ENCODE measurements at places on chromosomes 3 and 15. TPM values are rescaled to one million over a fixed set of nuclear protein-coding genes. Genes with fewer than 3 reads are reported as not detected.
A peak's percentile ranks its signal among the peaks of the same experiment; 100 is the strongest.

DNA sequence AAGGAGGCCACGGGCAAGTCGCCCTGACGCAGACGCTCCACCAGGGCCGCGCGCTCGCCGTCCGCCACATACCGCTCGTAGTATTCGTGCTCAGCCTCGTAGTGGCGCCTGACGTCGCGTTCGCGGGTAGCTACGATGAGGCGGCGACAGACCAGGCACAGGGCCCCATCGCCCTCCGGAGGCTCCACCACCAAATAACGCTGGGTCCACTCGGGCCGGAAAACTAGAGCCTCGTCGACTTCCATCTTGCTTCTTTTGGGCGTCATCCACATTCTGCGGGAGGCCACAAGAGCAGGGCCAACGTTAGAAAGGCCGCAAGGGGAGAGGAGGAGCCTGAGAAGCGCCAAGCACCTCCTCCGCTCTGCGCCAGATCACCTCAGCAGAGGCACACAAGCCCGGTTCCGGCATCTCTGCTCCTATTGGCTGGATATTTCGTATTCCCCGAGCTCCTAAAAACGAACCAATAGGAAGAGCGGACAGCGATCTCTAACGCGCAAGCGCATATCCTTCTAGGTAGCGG lies at the start of gene EPM2AIP1:
Gene EPM2AIP1 (minus strand): TSS at position 326 of the 520 bp plus-strand sequence. CDS start 54 bp downstream, at position 272.
- H3K4me1 ChIP-seq: peaks cover 38% of the 10 kb centered on the region
- H3K27ac ChIP-seq: peak within 1 kb of the TSS; percentile 96
- H3K4me3 ChIP-seq: peak within 1 kb of the TSS; percentile 85
- no peaks in the 10 kb centered on the region for H3K27me3 ChIP-seq
- H3K36me3 ChIP-seq: peaks cover 32% of the 10 kb centered on the region
- peak; percentile 96 for DNase-seq

- H3K27me3 ChIP-seq: no peaks in the 10 kb centered on the region
- no peak for DNase-seq
- no peaks in the 10 kb centered on the region for H3K4me1 ChIP-seq
- H3K27ac ChIP-seq: no peak overlapping the region
- no peaks in the 10 kb centered on the region for H3K36me3 ChIP-seq
Measured at GRCh38 chr3:24315971-24316370, 178.7 kb downstream of the THRB start.

GRCh38 chr3:177201700-177202397 lies 4.6 kb upstream of the TBL1XR1 start:
- H3K27ac ChIP-seq: no peak overlapping the region
- H3K4me1 ChIP-seq: peaks cover 8% of the 10 kb centered on the region
- no peak overlapping the region for H3K4me3 ChIP-seq
- DNase-seq: peak; percentile 61

- DNase-seq: peak; percentile 90
- no peak overlapping the region for H3K4me3 ChIP-seq
- no peaks in the 10 kb centered on the region for H3K27me3 ChIP-seq
- H3K36me3 ChIP-seq: no peaks in the 10 kb centered on the region
- H3K27ac ChIP-seq: no peak overlapping the region
Measured at GRCh38 chr3:52190294-52191074, 7.5 kb upstream of the ALAS1 start.

GRCh38 chr3:87227835-87228144 lies 681 bp downstream of the CHMP2B start:
- peak overlapping the region; percentile 87 for H3K27ac ChIP-seq
- H3K4me1 ChIP-seq: peaks cover 10% of the 10 kb centered on the region
- peak overlapping the region; percentile 97 for H3K4me3 ChIP-seq
- no peaks in the 10 kb centered on the region for H3K36me3 ChIP-seq
- peak; percentile 10 for DNase-seq

The XCR1 gene
- total RNA-seq: not detected

GRCh38 chr15:32707436-32707835 lies 10.4 kb upstream of the GREM1 start:
- H3K27ac ChIP-seq: peak overlapping the region; percentile 97
- DNase-seq: peak; percentile 37
- H3K27me3 ChIP-seq: no peaks in the 10 kb centered on the region
- H3K36me3 ChIP-seq: no peaks in the 10 kb centered on the region

The WDR93 gene
- total RNA-seq: 0.36 TPM

DNA sequence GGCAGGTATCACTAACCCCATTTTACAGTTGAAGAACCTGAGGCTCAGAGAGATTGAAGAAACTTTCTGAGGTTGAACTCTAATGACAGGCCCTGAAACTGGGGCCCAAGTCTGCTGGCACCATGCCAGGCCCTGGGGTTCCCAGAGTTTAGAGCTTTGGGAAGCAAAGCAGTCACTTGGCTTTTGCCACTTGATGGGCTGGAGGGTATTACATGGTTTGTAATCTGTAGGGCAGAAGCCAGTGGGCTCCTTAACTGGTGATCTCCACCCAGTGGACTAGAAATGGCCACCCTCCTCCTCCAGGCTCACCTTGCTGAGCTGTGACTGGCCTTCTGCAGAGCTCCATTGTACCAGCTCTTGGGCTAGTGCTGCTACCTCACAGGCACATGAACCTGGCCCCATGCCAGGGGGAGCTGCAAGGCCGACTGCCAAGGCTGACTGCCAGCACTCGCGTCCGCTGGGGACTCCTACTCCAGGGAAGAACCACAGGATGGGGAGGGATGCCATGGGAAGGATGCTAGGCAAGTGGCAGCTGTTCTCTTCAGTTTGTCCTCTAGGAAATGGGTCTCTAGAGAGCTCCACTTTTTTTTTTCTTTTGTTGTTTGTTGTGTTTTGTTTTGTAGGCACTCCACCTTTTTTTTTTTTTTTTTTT lies 104.8 kb downstream of the ETFA start:
- peaks cover 5% of the 10 kb centered on the region for H3K36me3 ChIP-seq
- H3K27me3 ChIP-seq: no peaks in the 10 kb centered on the region
- H3K27ac ChIP-seq: no peak overlapping the region
- H3K4me1 ChIP-seq: no peaks in the 10 kb centered on the region

The RASA2 gene
- 20.0 TPM for total RNA-seq

DNA sequence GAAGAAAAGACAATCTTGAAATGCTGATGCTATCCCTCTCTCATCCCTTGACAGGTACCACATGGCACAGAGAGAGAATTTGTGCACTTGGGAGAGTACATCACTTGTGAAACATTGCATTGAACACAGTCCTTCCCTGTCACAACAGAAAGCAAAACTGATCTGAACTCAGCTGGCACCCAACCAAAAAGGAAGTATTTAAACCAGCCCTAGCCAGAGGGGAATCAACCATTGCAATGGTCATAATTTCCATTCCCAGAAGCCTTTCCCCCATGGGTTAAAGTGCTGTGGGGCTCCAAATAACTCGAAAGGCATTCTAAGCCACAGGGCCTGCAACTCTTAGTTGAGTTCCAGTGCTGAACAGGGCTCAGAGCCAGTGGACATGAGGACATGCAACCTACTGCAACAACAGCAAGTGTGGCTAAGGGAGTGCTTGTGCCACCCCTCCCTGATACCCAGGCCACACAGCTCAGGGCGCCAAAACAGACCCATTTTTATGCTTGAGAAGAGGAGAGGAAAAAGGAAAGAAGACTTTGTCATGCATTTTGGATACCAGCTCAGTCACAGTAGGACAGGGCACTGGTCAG lies 530.8 kb upstream of the BCHE start:
- no peak for DNase-seq
- no peak overlapping the region for H3K4me3 ChIP-seq
- H3K36me3 ChIP-seq: no peaks in the 10 kb centered on the region
- no peaks in the 10 kb centered on the region for H3K27me3 ChIP-seq
- no peak overlapping the region for H3K27ac ChIP-seq

The SLC22A14 gene
- total RNA-seq: 0.29 TPM

DNA sequence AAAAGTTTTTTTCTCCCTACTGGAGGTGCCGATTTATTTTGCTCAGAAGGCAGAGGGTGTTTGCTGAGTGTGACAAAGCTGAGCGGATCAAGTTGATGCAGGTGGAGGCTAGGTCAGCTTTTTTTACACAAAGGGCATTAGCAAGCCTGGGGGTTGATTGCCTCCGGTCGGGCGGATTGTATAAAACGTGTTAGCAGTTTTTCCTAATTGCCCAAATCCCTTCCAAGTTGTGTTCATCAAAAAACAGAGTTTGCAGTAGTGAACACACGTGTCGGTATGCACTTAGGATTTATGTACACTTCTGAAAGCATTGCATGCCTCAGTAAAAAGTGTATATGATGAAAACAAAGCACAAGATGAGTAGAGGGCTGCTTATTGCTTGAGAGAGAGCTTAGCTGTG lies 2.6 kb downstream of the GPR160 start:
- peaks cover 52% of the 10 kb centered on the region for H3K27me3 ChIP-seq
- peaks cover 4% of the 10 kb centered on the region for H3K4me1 ChIP-seq
- H3K36me3 ChIP-seq: no peaks in the 10 kb centered on the region
- H3K4me3 ChIP-seq: no peak overlapping the region

DNA sequence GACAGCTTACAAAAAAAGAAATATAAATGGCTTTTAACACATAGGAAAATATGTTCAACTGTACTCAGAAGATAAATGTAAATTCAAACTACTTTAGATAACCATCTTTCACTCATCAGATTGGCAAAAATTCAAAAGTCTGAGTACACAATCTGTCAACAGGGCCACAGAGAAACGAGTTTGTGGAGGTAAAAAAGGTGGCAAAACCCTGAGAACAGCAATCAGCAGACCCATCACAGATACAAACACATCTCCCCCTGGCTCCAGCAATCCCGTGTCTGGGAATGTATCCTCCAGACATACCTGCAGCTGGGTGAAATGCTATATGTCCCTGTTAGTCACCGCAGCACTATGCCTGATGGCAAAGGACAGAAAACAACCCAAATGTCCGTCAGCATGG lies 149.5 kb downstream of the OSBPL10 start:
- no peaks in the 10 kb centered on the region for H3K27me3 ChIP-seq
- H3K27ac ChIP-seq: no peak overlapping the region
- DNase-seq: no peak
- H3K4me1 ChIP-seq: no peaks in the 10 kb centered on the region

GRCh38 chr3:184532940-184533732 lies 28.4 kb upstream of the EPHB3 start:
- H3K4me1 ChIP-seq: no peaks in the 10 kb centered on the region
- no peaks in the 10 kb centered on the region for H3K36me3 ChIP-seq
- peak; percentile 80 for DNase-seq

DNA sequence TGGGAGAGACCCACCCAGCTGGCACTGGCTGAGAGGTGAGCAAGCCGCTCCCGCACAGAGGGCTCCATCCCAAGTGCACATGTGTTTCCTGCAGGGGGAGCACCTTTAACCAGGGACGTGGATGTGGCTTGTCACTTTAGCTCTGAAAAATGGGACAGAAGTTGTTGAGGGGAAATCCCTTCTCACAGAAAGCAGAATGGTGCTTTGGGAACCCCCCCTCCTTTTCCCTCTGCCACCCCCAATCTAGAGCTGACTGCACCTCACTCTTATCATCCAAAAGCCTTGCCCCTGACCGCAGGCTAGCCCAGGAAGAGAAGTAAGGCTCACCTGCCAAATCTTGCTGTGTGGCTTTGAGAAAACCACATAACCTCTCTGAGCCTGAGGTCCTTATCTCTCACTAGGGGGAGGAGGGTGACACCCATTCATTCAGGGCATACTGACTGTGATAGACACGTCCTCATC lies 77.9 kb downstream of the RPN1 start:
- H3K36me3 ChIP-seq: no peaks in the 10 kb centered on the region
- no peak overlapping the region for H3K27ac ChIP-seq
- no peak overlapping the region for H3K4me3 ChIP-seq
- H3K27me3 ChIP-seq: peaks cover 29% of the 10 kb centered on the region
- peak; percentile 76 for DNase-seq

GRCh38 chr15:88513195-88513594 lies 33.3 kb downstream of the DET1 start:
- H3K27ac ChIP-seq: no peak overlapping the region
- DNase-seq: peak; percentile 73
- H3K27me3 ChIP-seq: no peaks in the 10 kb centered on the region
- no peak overlapping the region for H3K4me3 ChIP-seq
- H3K36me3 ChIP-seq: peaks cover 3% of the 10 kb centered on the region

DNA sequence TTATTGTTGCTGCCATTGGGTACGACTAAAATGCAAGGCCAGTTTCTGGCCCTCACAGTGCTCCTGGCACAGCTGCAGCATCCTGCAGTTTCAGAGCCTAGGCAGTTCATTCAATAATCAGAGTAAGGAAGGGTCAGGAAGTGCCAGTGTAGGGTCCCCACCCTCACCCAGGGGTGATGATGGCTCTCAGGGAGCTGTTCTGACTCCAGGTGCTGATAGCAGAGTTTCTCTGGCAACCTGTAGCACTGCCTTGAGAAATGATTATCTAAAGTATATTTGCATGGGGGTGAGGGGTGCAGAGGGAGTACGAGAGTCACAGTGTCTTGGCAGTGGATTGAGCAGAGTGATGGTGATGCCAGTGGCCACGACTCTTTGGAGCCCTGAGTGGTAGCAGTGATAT lies 15.5 kb upstream of the IL16 start:
- H3K36me3 ChIP-seq: no peaks in the 10 kb centered on the region
- peaks cover 31% of the 10 kb centered on the region for H3K4me1 ChIP-seq
- peaks cover 6% of the 10 kb centered on the region for H3K27me3 ChIP-seq
- DNase-seq: no peak
- no peak overlapping the region for H3K4me3 ChIP-seq

GRCh38 chr3:72340056-72340455 lies 508.2 kb downstream of the SHQ1 start:
- no peaks in the 10 kb centered on the region for H3K36me3 ChIP-seq
- no peak overlapping the region for H3K4me3 ChIP-seq
- peaks cover 4% of the 10 kb centered on the region for H3K27me3 ChIP-seq
- H3K27ac ChIP-seq: no peak overlapping the region
- no peak for DNase-seq

- H3K4me1 ChIP-seq: no peaks in the 10 kb centered on the region
- no peaks in the 10 kb centered on the region for H3K36me3 ChIP-seq
- no peak for DNase-seq
Measured at GRCh38 chr15:25208735-25209134, 230.1 kb downstream of the UBE3A start.

DNA sequence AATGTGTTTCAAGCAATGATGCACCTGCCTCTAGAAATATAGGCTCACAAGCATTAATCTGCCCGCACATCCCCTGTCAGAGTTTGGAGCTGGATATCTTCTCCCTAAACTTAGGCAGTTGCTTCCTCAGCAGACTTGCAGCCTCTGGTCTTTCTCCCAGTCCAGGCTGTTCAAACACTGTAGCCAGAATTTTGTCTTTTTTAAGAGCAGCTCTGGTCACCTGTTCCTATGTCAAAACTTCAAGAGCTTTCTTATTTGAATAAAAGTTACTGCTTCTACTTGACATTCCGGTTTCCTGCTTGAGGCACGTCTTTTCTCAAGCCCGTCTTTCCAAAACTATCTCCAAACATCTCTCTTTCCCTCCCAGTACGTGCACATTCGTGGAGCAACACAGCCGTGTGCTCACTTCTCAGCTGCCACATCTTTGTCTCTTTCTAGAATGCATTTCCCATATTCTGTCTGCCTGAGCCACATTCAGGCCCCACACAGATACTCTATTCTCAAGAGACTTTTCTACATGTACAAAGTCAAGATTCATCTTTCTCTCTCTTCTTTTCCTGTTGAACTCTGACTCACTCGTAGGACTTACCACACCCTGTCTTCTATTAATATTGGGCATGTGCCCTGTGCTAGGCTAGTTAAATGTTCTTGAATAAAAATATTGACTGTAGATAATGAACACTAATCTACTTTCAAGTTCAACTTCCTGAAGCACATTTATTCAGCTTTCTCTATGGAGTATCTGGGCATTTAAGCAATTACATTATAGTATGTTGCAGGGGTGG lies 307.7 kb upstream of the SOX2 start:
- H3K4me1 ChIP-seq: no peaks in the 10 kb centered on the region
- H3K27ac ChIP-seq: no peak overlapping the region
- no peaks in the 10 kb centered on the region for H3K27me3 ChIP-seq
- H3K36me3 ChIP-seq: no peaks in the 10 kb centered on the region

The CAPN3 gene
- total RNA-seq: 1.1 TPM

GRCh38 chr3:85678713-85679112 lies 719.9 kb downstream of the CADM2 start:
- no peak overlapping the region for H3K27ac ChIP-seq
- DNase-seq: no peak
- no peaks in the 10 kb centered on the region for H3K27me3 ChIP-seq
- no peak overlapping the region for H3K4me3 ChIP-seq

The ZNF80 gene
- total RNA-seq: not detected

Data from osteoblast (primary cell).